CD4-positive, alpha-beta T cell (primary cell): ENCODE measurements at places on chromosomes 16 and 17. TPM values are rescaled to one million over a fixed set of nuclear protein-coding genes. Genes with fewer than 3 reads are reported as not detected.

Gene SPATA32
- total RNA-seq: 0.20 TPM

Gene WNT3
- not detected for total RNA-seq

DNA sequence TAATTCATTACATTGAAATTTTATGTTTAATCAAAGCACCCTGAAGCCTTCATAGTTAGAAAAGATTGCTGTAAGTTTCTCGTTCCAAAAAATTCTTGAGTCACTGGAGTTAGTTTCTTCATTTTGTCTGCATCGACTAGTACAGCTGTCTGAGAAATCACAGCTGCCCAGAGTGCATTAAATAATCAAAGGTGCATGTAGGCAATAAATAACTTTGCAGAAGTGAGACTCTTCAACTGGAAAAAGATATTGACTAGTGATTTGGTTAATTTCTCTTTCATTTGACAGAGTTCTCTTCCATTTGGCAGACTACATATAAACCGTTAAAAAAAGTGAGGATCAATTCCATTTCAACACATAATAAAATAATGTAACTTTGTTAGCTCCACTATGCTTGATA is 234.0 kb downstream of the CNTNAP4 start:
- DNase-seq: no peak

DNA sequence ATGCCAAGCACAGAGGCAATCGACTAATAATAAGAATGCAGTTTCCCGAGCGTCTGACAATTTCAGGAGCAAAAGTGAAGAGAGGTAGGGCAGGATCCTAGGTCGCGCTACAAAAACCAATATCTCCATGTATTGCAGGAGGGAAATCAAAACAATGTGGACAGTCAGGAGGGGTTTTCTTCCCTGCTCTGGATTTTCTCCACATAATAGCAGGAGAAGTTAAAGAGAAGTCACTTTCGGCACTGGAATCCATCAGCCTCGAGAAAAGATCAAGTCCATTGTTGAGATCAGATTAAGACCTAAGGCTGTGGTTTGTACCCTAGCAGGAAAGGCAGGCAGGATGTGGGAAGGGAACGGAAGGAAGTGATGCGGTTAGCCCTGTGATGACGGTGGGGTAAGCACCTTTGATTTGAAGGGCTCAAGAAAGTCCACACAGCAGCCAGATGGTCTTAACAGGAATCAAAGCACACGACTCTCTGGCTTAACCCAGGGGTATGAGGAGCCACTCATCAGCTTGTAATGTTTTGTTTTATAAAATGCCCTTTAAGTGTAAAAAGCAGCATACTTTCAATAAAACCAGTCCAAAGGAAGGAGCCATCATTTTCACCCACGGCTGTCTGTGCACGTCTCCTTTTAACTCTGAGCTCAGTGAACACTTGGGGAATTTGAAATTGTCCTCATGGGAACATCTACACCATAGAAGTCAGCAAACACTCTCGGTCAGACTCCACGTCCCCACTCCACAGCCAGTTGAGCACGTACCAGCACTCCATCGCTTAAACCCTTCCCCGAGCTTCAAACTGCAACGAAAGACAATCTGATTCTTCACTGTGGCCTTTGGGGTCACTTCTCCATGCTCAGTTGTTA is 15.8 kb upstream of the AKTIP start:
- DNase-seq: peak; percentile 63

Gene BAIAP3
- total RNA-seq: 21.5 TPM

DNA sequence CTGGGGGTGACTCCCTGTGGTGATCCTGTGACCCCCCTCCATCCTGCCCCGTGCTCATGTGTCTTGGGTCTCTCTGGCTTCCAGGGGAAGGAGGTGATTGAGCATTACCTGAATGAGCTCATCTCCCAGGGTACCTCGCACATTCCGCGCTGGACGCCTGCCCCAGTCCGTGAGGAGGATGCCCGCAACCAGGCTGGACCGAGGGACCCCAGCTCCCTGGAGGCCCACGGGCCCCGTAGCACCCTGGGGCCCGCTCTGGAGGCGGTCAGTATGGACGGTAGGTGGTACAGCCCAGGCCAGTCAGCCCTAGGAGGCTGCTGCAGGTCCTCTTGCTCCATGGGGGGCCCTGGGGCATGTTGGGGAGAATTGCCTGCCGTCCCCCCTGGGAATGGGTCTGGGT is 33.6 kb downstream of the SEC14L5 start:
- no peak for DNase-seq

Gene CA7
- not detected for total RNA-seq

DNA sequence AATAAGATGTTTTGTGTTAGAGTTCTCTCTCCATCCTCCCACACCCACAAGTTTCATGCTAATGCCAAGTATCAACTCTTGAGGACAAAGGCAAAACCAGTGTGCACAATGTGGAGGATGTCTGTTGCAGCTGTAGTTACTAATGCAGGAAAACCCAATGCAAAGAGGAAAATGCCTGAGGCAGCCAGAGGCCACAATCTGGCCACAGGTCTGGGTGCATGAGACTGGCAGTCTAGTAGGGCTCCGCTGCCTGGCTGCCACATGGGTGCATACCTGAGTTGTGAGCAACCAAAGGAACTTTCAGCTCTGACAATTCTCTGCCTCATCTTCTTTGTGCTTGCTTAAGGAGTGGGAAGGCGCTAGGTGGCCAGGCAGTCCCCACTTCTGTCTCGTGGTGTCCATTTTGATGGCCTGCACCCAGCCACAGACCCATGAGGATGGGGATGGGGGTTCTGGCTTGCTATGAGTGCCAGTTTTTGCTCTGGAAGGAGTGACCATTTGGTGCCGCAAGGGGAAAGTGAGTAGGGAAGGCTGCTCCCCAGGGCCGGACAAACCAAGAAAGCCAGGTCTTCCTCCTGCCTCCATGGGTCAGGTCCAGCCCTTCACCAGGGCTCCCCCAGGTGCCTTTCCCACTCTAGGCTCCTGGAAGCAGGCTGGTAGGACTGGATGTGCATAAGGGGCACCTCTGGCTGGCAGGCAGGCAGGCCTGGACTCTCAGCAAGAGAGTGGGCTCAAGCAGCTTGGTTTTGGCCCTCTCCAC is 4.2 kb upstream of the GFOD2 start:
- no peak for DNase-seq

DNA sequence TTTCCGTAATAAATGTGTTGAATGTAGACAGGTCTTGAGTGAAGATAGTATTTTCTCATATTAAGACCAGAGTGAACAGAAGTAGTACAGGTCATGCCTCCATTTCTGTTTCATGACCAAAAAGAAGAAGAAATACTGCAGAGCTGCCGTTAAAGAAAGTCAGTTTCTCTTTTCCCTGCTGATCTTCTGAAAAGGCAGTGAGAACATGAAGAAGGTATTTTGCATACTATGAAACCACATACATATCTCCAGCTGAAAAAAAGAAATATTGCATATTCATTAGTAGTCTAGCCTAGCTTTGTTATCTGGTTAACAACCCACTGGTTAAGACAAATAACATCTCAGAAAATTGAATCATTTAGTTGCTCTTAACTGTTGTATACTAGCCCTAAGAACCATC is 138.4 kb downstream of the PHKB start:
- DNase-seq: no peak

Gene LITAFD
- total RNA-seq: not detected

DNA sequence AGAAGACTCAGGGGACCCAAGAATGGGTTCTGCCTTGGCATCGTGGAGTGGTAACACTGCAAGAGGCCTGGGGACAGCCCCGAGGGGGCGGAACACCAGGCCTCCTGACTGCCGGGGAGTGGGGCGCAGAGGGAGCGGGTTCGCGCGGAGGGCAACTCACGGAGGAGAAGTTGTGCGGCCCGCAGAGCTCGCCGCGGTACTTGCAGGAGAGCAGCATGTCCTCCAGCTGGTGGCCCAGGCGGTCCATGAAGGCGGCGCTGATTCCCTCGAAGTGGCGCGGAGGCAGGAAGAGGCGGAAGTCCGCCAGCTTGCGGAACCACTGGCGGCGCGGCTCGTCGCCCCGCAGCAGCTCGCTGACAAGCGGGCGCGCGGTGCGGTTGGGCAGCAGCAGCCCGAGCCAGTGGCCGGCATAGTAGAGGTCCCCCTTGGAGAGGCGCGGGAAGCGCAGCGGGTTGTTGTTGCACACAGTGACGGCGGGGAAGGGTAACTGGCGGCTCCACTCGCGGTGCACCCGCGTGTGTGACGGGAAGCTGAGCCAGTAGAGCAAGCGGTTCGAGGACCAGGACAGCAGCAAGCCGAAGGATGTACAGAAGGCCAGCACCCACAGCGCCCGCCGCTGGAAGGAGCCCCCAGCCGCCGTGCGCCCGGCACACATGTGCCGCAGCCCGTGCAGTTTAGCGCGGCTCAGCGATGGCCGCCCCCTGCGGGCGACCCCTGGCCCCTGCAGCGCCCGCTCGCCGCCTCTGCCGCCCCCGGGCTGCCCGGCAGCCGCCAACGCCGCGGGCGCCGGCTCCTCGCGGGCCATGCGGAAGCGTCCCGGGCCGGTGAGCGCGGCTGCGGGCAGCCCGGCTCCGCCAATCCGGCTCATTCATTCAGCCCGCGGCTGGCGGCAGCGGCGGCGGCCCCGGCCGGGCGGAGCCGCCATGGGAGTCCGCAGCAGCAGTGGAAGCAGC is 1.6 kb downstream of the ASIC2 start:
- no peak for DNase-seq

- DNase-seq: no peak
Observed at GRCh38 chr16:11024333-11025053, 80.1 kb downstream of the CLEC16A start.

GRCh38 chr17:20157001-20157310 is 147.8 kb downstream of the SPECC1 start:
- DNase-seq: no peak

Gene CACNA1H
- 6.3 TPM for total RNA-seq

GRCh38 chr17:77318491-77319210 is 177.9 kb downstream of the SEC14L1 start:
- no peak for DNase-seq

DNA sequence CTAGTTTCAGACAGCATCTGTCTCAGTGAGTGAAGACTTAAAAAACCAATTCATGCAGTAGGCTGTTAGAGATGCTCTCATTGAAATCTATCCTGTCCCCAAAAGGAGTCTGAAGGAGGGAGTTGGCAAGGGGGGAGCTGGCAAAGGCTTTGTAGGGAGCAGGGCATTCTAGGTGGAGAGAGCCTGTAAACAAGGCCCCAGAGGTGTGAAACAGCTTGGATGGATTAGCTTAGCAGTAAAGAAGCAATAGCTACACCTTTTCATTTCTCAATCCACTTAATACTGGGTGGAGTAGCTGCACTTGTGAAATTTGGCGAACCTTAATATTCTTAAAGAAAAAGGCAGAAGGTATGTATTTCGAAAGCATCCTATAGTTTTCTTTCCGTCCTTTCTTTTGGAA is 61.8 kb downstream of the KSR1 start:
- no peak for DNase-seq

- DNase-seq: no peak
Observed at GRCh38 chr17:41476866-41477815, 3.8 kb downstream of the KRT35 start.

Gene TRIM72
- 0.17 TPM for total RNA-seq

DNA sequence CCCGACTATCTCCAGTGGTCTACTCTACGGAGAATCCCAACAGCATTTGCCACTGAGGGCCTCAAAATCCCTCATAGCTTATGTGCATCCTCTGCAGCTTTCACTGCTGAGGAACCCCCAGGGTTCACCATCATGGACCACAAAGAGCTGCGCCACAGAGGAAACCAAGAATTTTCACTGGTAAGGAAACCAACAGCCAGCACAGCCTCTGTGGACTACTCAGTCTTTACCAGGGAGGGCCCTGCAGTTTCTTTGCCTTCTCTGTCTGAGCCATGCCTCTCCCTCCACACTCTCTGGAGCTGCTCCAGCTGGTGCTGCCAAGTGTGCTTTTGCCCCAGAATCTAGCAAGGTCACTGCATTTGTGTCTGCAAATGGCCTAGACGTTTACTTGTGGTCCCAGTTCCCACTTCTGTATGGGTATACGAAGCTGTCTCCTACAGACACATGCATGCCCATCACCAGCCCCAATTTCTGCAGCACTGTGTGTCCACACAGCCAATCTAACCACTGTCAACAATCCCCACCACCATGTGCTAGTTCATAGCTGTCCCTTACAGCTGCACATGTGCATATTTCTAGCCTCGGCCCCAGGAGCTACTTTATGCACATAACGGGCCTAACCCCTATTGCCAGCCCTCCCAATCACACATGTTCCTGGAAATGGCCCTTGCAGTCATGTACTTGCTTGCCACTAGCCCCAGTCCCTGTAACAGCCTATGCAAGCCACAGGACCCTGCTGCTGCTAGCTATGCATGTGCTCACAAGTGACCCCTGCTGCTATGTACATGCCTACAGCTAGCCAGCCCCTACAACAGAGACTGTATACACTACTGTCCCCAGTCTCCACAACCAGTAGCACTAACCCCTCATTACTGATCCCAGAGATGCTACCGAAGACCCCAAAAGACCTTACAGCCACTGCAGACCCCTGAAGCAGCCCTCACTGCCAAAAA is 1437.4 kb downstream of the CDH11 start:
- no peak for DNase-seq

Gene MRPS34
- total RNA-seq: 26.9 TPM

- no peak for DNase-seq
Observed at GRCh38 chr17:77798031-77798430, 160.5 kb upstream of the TNRC6C start.

- DNase-seq: no peak
Observed at GRCh38 chr17:10518271-10519037, at the start of gene MYH1. MYH1 (minus strand) TSS chr17:10518542; CDS start chr17:10516642, 1,900 bp downstream.

DNA sequence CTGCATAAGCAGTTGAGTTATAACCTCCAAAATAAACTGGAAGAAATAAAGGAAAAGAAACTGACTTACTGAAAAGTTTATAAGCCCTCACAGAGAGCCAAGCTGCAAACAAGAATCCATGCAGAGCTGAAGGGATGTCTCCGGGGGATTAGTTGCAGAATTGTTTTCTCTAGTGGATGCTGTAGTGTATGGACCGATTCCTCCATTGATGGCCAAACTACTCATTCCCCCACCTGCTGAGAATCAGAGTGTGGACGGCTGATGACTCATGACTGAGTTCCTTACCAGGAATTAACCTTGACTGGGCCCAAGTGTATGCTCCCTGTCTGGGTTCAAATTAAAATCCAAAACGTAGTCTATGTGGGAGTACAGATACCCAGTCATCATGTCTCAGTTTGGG is 93.9 kb upstream of the CDH8 start:
- no peak for DNase-seq

DNA sequence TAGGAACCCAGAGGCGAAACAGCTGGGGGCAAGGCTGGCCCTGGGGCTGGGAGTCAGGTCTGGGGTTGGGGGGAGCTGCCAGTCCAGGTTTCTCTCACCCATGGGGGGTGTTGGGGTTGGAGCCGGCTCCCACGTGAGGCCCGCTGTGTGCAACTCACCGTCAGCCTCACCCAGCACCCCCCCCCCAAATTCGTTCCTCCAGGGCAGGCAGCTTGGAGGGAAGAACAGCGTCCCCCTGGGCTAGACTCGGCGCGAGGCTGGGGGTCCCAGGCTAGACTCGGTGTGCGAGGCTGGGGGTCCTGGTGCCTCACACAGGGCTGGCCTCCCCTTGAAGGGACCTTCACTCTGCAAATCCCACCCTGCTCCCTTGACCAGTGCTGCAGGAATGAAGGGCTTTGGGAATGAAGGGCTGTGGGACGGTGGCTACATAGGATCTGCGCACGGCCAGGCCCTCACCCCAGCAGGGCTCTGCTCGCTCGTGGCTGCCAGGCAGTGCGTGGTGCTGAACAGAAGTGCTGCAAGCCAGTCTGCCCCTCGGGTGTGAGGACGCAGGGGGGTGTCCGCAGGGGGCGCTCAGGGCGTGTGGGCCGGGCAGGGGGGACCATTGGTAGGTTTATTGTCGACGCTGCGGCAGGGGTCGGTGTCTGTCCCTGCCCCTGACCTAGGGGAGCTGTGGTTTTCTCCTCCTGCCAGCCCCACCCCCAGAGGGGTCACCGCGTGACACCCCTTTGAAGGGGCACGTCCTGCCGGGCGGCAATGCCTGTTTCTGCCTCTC is 74.7 kb downstream of the KLHDC4 start:
- DNase-seq: no peak

GRCh38 chr17:30590081-30590733 is 113.0 kb downstream of the GOSR1 start:
- no peak for DNase-seq
